Activated T-helper 1 cell treated with anti-CD3 and anti-CD28 coated beads, Interleukin-2, amount 50 U/mL, for 16 hours (primary cell): ENCODE measurements at places on chromosomes 3 and 15.

DNA sequence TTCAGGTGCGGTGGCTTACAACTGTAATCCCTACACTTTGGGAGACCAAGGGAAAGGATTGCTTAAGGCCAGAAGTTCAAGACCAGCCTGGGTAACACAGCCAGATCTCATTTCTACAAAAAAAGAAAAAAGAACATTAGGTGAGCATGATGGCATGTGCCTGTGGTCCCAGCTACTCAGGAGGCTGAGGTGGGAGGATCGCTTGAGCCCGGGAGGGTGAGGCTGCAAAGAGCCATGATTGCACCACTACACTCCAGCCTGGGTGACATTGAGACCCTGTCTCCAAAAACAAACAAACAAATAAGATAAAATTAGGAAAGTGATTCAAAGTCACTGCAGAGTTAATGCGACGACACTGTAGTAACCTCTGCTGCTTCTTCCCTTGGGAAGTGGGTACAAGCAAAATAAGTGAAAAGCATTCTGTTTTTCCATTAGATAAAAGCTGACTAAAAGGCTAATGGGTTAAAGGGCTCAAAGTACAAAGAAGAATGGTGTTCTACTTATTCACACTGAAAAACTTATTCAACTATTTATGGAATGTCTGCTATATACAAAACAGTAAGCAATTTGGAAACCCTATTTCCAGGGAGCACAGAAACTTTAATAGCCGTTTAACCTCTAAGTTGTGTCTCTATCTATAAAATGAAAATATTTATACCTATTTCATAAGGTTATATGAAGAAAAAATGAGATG, 8.0 kb upstream of the RPS27L start:
- DNase-seq: no peak

DNA sequence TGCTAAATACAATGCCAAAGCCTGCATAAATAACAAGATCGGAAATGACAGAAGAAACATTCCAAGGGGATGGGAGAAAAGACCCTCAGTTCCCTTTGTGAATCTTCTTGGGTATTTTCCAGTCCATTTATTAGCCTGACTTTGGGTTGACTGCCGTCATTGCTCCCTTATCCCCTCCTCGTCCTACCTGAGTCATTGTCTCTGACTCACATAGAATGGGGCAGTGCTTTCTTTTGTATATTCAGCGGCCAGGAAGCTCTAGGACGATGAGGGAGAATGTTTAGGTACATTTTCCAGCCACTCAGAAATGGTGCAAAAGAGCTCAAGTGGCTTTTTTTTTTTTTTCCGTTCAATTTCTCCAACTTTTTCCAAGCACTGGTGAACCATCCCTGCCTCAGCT, 71.6 kb downstream of the KAT2B start:
- DNase-seq: no peak

- DNase-seq: no peak
These were observed 2.0 kb downstream of the FSTL1 start for GRCh38 chr3:120448756-120449155.

DNA sequence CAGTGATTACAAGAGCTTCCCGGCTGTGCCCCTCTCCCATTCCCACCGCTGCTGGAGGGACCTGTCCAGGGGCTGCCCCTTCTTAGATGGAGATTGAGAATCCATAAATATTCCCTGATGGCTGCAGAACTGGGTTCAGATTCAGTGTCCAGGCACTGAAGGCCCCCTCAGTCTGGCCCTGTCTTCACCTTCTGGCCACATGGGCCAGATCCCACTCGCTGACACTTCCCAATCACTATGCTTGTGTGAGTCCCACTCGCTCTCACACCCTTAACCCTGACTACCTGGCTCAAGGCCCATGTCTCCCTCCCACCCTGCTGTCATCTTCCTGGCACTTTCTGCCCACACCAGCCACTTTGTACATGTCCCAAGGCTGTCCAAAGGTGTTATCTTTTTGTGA, 15.5 kb upstream of the MRPS22 start:
- no peak for DNase-seq

DNA sequence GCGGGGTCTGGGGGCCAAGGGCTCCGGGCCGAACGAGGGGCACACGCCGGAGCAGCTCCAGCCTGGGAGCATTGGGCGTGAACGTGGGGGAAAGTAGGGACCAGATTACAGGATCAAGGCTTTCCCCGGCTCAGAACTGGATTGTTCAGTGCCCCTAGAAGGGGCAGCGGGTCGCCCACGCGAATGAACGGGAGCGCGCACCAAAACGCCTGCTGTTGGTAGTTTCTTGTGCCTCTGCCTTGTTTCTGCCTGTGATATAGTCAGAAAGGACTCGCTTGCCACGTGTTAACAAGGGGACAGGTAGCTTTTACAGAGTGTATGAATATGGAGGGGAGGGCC, 1.1 kb downstream of the CASR start:
- no peak for DNase-seq

- DNase-seq: no peak
These were observed 10.2 kb downstream of the GAP43 start for GRCh38 chr3:115633467-115633866.

DNA sequence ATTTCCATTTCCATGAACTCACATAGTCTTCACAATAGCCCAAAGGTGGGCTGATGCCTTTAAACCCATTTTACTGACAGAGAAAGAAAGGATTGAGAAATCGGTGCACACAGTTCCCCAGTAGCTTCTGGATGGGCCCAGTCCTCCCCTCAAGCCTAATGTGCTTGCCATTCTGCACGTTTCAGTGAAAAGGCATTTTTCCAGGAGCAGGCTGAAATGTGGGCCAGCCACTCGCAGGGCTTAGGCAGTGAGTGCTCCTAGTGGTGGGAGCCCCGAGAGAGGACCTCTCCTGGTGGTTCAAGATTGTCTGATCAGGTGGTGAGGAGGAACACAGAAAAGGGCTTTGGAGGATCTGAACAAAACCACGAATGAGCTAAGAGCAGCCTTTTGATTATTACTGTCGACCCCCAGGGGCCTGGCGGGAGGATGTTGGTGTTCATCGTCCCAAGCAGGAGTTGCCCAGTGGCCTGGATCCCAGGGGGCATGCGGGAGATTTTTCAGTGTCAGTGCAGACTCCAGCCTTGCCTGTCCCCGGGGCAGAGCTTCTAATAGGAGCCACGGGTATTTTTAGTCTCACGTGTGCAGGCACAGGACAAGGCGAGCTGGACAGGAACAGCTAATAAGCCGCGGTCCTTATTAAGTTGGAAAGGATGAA, 8.7 kb upstream of the KY start:
- DNase-seq: no peak

- DNase-seq: no peak
These were observed 91.9 kb downstream of the LRRC28 start for GRCh38 chr15:99343208-99343607.

DNA sequence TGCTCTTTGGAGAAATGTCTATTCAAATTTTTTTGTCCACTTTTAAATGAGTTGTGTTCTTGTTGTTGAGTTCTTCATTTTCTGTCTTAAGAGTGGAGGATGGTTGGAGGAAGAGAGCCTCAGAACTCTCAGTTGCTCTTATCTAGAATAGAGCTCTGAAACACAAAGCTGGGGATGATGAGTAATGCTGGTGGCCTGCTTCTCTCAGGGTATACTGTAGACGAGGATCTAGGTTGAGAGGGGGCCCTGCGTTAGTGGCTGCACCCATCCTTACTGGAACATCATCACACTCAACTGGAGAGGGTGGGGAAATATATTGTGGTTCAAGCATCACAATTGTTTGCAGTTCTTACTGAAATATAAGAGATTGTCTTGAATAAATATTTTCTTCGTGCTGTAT, 1.8 kb downstream of the SPTSSB start:
- no peak for DNase-seq

- no peak for DNase-seq
These were observed 28.8 kb downstream of the GOLGA6A start for GRCh38 chr15:74053517-74053916.

GRCh38 chr3:128573707-128574162, 76.9 kb downstream of the RPN1 start:
- DNase-seq: no peak

- no peak for DNase-seq
These were observed 117.6 kb upstream of the TBL1XR1 start for GRCh38 chr3:177314897-177315296.

- no peak for DNase-seq
These were observed 49.0 kb upstream of the OSBPL11 start for GRCh38 chr3:125644036-125645005.

DNA sequence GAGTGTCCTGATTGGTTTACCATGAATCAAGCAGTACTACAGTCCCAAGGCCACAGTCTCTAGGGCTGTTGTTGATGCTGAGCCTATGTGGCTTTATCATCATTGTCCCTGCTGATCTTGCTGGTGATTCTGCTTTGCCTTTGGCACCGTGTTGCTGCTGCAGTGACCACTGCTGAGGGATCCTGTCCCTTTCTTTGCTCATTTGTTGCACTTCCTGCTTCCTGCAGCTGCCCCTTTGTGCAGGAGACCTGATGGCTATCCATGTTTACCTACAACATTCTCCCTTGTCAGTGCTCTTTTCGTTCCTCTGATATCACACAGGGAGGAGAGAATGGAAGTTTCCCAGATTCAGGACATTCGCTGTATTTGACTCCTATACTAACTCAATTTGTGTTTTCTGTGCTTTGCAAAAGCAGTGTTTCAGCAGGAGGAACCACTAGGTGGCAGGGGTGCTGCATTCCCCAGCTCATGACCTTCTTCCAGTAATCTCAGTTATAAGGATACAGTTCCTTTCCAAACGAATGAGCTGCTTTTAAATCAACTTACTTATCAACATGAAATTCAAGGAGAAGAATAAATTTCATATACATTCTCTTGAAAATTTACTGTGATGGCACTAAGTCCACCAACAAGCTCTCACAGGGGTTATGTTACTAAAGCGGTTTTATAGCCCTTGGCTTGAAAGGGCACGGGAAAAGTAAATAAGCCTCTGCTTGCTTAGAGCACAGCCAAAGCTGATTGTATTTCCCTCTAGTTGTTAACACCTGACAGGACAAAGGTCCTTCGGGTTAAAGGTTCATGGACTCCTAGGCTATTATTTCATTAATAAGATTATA, 9.7 kb upstream of the THUMPD3 start:
- peak; percentile 11 for DNase-seq

GRCh38 chr3:13702286-13702685, 153.4 kb downstream of the FBLN2 start:
- DNase-seq: no peak

DNA sequence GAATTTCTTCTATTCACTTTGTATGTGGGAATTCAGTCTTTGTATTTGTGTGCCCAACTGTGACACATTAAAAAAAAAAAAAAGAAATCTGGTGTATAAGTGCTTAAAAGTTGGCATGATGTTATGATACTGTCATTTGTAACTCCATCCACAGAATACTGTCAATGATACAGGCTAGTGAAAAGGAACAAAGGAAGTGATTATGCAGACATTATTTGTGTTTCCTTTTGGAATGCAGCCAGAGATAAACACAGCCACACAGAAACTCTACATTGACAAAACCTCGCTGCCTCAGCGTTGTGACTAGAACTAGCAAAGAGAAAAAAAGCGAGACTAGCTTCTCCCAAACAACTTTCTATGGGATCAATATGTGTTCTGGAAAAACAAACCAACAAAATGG, 519.2 kb upstream of the AGTR1 start:
- no peak for DNase-seq

GRCh38 chr15:75347222-75348033, 589 bp downstream of the NEIL1 start:
- peak; percentile 30 for DNase-seq

DNA sequence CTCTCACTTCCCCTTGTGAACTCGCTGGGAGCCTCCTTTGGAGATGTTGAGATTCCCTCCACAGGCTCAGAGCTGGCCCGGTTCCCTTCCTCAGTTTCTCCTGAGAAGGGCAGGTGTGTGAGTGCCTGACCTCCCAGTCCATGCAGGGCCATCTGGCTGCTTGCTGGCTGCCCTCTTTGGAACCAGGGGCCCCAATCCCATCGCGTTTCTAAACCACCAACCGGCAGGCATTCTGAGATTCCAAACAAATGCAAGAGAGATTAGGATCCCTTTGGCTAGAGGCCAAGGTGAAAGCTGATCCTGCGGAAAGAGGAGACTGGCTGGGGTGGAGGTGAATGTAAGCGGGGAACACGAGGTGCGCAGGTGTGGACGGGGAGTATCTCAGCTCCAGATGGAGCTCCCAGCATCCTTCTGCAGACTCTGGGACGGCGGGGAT, 2.9 kb upstream of the PRRT3 start:
- DNase-seq: no peak

DNA sequence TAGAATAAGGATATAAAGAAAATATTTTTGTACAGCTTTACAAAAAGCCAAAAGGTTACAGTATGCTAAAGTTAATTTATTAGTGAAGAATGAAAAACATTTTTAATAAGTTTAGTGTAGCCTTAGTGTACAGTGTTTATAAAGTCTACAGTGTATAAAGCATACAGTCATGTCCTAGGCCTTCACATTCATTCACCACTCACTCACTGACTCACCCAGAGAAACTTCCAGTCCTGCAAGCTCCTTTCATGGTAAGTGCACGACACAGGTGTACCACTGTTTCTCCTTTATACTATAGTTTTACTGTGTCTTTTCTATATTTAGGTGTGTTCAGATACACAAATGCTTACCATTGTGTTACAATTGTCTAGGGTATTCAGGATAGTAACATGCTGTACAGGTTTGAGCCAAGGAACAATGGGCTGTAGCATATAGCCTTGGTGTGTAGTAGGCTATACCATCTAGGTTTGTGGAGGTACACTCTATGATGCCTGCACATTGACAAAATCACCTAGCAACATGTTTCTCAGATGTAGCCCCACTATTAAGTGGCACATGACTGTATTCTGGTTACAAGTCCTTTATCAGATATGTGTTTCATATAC, 197.1 kb upstream of the KBTBD8 start:
- no peak for DNase-seq

DNA sequence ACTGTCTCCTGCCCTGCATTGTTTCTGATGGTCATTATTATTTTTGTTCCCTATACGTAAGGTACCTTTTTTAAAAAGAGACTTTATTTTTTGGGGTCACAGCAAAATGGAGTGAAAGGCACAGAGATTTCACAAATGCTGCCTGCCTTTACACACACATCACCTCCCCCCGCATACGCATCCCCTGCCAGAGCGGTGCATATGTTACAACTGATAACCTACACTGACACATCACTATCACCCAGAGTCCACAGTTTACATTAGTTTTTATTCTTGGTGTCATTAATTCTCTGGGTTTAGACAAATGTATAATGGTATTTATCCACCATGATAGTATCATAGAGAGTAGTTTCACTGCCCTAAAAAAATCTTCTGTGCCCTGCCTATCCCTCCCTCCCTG, 43.6 kb upstream of the KLF13 start:
- DNase-seq: no peak

- DNase-seq: no peak
These were observed 16.0 kb downstream of the WDR82 start for GRCh38 chr3:52262447-52262846.

DNA sequence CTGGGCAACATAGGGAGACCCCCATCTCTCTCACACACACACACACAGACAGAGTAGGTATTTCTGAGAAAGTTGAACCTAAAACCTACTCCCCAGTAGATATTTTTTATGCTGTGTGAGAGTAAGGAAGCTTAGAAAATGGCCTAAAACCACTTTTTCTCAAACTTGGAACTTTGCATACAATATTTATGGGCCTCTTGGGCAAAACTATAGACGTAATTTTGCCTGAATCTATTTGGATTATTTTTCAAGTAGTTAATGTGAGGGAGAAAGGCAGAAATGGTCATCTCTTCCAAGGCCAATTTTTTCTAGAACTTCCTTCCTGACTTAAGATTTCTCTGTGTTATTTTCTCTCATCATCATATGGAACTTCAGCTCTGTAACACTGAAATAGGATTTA, 81.7 kb downstream of the ZNF609 start:
- DNase-seq: no peak

- no peak for DNase-seq
These were observed 147.2 kb upstream of the SLC2A2 start for GRCh38 chr3:171173736-171174135.
